ENCODE measurements at places on chromosomes 7 and 10.

GRCh38 chr7:72709909-72710308 lies 118.1 kb downstream of the TYW1B start:
- DNase-seq: no peak

GRCh38 chr7:28575241-28575643 lies 162.9 kb downstream of the CREB5 start:
- DNase-seq: no peak

- no peak for DNase-seq
These were observed 16.2 kb downstream of the STX1A start for GRCh38 chr7:73703225-73703624.

DNA sequence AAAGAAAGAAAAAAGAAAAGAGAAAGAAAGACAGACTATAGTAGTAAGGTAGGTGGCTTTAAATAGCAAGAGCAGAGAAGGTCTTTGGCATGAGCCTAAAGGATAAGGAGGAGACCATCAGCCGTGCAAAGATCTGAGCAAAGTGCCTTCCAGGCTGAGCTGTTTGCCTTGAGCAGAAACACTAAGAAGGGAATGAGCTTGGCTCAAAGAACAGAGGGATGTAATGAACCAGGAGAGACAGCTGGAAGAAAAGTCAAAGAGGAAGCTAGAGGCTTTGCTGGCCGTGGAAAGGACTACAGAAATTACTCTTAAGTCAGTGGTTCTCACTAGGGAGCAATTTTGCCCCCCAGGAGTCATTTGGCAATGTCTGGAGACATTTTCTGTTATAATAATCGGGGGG lies 228.6 kb downstream of the FGFR2 start:
- no peak for DNase-seq

GRCh38 chr10:59180689-59181270 lies 4.3 kb downstream of the PHYHIPL start:
- DNase-seq: no peak

GRCh38 chr10:84336406-84337090 lies 8.2 kb downstream of the CCSER2 start:
- DNase-seq: no peak

GRCh38 chr7:78399033-78399769 lies 600.6 kb downstream of the PHTF2 start:
- DNase-seq: no peak

- no peak for DNase-seq
These were observed 566 bp downstream of the MAD1L1 start for GRCh38 chr7:2231992-2232765.

GRCh38 chr10:71399946-71400345 lies 3.2 kb downstream of the CDH23 start:
- DNase-seq: no peak

- DNase-seq: no peak
These were observed 119.4 kb upstream of the STK17A start for GRCh38 chr7:43463401-43463980.

GRCh38 chr10:132706701-132707100 lies 79.2 kb downstream of the NKX6-2 start:
- no peak for DNase-seq

- DNase-seq: no peak
These were observed 29.5 kb downstream of the BAG3 start for GRCh38 chr10:119680650-119681081.

DNA sequence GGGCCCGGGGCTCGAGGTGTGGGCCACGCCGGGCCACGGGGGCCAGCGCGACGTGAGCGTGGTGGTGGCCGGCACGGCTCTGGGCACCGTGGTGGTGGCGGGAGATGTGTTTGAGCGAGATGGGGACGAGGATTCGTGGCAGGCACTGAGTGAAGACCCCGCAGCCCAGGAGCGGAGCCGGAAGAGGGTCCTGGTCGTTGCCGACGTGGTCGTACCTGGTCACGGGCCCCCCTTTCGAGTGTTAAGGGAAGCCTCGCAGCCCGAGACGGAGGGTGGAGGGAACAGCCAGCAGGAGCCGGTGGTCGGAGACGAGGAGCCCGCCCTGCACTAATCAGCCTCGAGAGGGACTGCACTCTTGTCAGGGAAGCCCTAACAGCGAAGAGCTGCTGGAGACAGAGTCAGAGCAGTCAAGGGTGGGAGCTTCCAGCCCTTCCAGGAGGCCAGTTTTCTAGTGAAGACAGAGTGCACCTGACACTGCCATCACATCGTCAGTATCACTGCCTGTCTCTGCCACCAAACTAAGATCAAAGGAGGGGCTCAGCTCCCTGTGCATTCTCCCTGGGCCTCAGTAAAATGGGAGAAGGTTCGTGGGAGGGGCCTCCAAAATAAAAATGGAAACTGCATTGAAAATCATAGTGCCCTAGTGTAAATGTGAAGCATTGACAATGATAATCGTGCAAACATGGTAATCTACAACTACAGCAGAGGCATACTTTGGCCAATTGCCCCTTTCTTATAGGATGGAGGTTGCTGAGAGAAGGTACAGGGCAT lies 1.3 kb downstream of the MBLAC1 start:
- DNase-seq: no peak

DNA sequence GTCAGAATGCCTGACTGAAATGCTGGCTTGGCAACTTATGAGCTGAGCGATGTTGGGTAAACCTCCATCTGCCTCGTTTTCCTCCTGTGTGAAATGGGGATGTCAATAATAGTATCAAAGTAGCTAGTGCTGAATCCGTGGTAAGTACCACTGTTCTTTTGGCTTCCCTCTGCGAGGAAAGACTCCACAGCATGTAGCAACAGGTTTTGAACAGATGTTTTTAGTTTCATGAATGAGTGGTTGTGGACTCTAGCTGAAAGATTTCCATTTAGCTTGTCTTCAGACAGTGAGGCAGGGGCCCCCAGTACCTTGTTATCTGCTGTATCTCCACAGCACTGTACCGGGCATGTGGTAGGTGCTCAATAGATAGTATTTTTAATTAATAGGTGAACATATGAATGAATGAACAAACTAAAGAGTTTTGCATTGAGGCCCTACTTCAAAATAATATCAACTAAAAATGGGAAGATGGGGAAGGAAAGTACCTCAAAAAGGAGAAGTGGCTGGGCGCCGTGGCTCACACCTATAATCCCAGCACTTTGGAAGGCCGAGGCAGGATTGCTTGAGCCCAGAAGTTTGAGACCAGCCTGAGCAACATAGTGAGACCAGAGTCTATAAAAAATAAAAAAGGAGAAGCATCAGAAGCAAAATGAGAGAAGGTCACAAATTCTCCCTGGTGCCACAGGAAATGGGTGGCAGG lies 5.6 kb upstream of the DLG5 start:
- DNase-seq: no peak

DNA sequence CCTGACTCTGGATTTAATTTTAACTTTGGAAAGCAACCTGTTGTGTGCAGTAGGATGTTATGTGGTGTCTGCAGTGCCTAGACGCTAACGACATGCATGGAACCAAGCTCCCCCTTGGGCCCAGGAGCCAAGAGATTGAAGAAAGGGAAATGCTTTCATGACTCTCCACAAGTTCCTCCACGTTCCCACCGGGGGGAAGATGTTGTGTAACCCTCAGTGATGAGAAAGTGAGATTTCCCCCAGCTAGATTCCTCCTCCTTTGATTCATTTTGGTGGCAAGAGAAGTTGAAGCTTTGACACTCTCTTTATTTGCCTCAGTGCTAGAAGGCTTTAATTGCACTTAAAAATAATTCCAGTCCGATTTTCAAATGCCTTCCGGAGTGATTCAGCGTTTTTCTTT lies 157.9 kb upstream of the INSYN2A start:
- DNase-seq: no peak

Data from stimulated activated CD8-positive, alpha-beta memory T cell treated with anti-CD3 and anti-CD28 coated beads, Interleukin-2, amount 100 ng/mL, for 1 hour (primary cell).